ENCODE measurements at places on chromosomes 5 and 9. TPM values are rescaled to one million over a fixed set of nuclear protein-coding genes. Genes with fewer than 3 reads are reported as not detected.

ABHD17B gene
- total RNA-seq, result 16.5 TPM

PCDHB15 gene
- total RNA-seq, result not detected

FCHSD1 gene
- 9.8 TPM for total RNA-seq

OTULINL gene
- 14.1 TPM for total RNA-seq

CAVIN4 gene
- total RNA-seq, result 0.26 TPM

FSTL4 gene
- total RNA-seq, result 3.8 TPM

ECSCR gene
- total RNA-seq, result not detected

PALM2AKAP2 gene
- 0.44 TPM for total RNA-seq

GRM6 gene
- total RNA-seq, result not detected

CARD9 gene
- 1.3 TPM for total RNA-seq

HMGXB3 gene
- 34.6 TPM for total RNA-seq

PCDHB4 gene
- total RNA-seq, result not detected

TEK gene
- 0.05 TPM for total RNA-seq

ADRA1B gene
- 20.0 TPM for total RNA-seq

KIF12 gene
- 2.1 TPM for total RNA-seq

TLX3 gene
- not detected for total RNA-seq

BICD2 gene
- total RNA-seq, result 29.3 TPM

NAIP gene
- 0.39 TPM for total RNA-seq

NPR3 gene
- total RNA-seq, result 19.6 TPM

STK32A gene
- total RNA-seq, result 0.28 TPM

PCDHA12 gene
- total RNA-seq, result 2.9 TPM

BAAT gene
- 0.23 TPM for total RNA-seq

CD74 gene
- total RNA-seq, result not detected

SLC22A5 gene
- total RNA-seq, result 47.5 TPM

PPP2CA gene
- 267 TPM for total RNA-seq

CRHBP gene
- total RNA-seq, result not detected

PRUNE2 gene
- not detected for total RNA-seq
